ENCODE measurements at places on chromosomes 2 and 18.

DNA sequence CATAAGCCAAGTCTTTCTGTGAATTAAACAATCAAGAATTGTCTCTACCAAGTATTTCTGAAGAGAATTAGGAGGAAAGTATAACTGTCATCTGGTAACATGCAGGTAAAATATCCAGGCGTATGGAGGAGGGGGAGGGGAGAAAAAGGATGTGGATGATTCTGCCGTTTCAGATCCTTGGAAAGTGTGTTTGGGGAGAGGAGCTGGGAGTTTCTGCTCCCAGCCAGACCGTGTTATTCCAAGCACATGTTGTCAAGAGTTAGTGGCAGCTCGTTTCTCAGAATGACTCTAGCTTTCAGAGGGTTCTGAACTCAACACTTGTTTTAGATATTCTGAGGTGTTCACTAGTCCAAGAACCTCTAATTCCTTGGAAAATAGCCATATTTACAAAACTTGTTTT is 137.6 kb downstream of the FAM124B start:
- DNase-seq = no peak

- DNase-seq = no peak
Observed at GRCh38 chr18:46152808-46153617, 48.8 kb downstream of the HAUS1 start.

- DNase-seq = no peak
Observed at GRCh38 chr2:73736378-73736777, 767 bp downstream of the TPRKB start.

GRCh38 chr18:13145636-13146190 is 72.8 kb upstream of the LDLRAD4 start:
- DNase-seq = no peak

DNA sequence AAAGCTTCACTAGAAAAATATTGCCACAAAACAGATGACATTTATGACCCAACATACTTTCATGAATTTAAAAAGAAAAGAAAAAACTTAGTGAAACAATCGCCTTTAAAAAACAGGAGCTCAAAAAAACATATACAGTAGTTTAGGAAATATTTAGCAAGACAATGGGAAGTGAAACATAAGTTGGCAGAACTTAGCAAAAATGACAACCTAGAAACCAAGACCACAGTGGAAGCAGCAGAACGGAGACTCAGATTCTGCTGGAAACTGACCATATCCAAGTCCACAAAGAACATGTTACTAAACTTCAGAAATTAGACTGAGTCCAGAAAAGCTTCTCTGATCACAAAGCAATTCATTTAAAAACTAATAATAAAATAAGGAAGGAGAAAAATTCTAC is 41.8 kb upstream of the CTAGE1 start:
- no peak for DNase-seq

GRCh38 chr2:17813010-17813741 is 3.1 kb upstream of the MSGN1 start:
- peak; percentile 56 for DNase-seq

- no peak for DNase-seq
Observed at GRCh38 chr2:38269421-38269820, 107.7 kb downstream of the ATL2 start.

DNA sequence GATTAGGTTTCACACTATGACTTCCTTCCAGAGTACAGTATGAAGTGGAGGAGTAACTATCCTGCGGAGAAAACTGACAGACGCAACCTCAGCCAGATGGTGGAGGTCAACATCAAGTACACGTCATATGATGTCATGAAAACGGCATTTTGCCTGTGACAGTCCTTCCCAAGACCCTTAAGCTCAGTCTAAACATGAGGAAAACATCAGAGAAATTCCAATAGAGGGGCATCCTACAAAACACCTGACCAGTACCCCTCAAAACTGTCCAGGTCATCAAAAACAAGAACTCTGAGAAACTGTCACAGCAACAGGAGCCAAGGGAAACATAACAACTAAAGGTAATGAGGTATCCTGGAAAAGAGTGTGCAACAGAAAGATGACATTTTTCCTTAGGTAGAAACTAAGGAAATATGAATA is 1.7 kb downstream of the RNU4ATAC start:
- DNase-seq = peak; percentile 69

GRCh38 chr18:10127729-10128128 is 213.9 kb downstream of the VAPA start:
- no peak for DNase-seq

DNA sequence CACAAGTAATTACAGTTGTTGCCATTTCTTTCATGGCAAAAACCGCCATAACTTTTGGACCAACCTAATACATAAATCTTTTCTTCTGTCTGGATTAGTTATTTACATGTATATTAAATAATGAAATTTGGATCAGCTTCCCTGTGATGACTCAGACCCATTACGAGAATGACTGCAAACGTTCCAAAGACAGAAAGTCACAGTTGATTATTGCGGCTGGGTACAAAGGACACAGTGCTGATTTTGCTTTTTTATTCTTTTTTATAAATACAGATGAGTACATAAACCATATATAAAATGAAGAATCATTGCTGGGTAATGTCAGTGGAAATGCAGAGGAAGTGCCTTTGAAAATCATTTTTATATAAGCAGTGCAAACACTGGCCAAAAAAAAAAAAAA is 126.2 kb downstream of the TWIST2 start:
- DNase-seq = peak; percentile 25

DNA sequence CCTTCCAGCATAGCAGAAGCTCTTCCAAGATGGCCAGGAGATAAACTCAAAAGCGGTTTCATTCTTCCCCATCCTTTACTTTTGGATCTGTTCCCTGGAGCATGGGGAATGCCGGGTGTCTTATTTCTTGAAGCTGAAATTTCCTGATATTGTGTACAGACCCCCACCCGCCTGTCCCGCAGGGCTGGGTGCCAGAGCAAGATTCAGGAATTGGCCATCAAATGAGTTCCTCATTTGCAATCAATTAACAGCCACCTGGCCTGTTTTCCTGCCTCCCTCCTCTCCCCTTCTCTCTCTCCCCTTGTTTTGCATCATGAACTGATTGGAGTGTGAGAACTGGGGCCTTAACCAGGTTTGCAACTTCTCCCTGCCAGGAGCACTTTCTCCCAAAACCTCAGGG is 202.1 kb downstream of the SH3RF3 start:
- DNase-seq = no peak

GRCh38 chr18:76697441-76697901 is 124.9 kb upstream of the ZNF236 start:
- no peak for DNase-seq

GRCh38 chr2:120993661-120994060 is 258.0 kb downstream of the GLI2 start:
- DNase-seq = no peak

GRCh38 chr2:3581367-3582262 is 6.6 kb downstream of the RPS7 start:
- no peak for DNase-seq

DNA sequence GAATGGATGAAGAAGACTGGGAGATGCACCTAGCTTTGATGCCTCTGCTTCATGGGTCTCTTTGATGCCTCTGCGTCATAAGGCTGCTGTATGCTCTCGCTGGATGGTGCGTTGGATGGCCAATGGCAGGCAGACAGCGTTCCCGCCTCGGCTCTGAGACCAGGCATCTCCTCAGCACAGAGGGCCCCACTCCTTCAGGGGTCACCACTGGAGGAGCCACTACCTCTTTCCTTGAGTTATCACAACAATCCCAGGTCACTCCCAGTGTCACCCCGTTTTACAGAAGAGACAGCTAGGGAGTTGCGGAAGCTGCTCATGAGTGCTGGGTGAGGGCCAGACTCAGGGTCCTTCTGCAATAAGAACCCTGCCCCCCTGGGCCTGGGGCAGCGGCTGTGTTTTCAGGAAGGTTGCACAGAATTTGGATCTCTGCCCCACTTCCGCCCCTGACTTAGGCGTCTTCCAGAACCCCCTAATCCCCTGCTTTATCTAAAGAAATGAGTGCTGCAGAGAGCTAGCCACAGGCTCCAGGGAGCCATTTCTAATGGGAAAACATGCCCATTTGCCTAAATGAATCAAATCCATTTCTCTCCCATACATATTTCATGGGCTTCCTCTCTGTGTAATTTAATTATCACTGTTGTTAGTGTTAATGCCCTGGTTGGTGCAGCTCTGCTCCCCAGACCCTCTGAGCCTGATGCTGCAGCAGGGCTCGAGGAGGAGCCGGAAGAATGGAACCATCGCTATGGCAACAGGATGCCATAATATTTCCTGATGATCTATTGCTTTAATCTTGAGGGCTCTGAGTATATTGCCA is 131.8 kb upstream of the HS6ST1 start:
- no peak for DNase-seq

- DNase-seq = no peak
Observed at GRCh38 chr2:2872713-2873449, 504.7 kb downstream of the EIPR1 start.

DNA sequence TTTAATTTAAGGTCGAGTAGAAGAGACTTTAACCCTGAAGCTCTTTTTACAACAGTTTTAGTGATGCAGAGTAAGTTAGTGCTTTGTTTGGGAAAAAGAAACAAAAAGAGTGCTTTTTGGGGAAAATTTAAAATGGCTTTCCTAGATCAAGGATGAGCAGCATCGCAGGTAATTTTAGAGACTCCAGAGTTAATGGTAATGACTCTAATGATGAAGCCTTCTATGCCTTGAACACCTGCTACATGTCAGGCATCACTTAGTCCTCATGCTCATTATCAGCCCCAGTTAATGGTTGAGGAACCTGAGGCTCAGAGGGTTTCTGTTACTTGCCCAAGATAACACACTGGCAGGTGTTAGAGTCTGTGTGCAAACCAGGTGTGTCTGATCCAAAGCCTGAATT is 167.8 kb downstream of the ACOXL start:
- DNase-seq = no peak

DNA sequence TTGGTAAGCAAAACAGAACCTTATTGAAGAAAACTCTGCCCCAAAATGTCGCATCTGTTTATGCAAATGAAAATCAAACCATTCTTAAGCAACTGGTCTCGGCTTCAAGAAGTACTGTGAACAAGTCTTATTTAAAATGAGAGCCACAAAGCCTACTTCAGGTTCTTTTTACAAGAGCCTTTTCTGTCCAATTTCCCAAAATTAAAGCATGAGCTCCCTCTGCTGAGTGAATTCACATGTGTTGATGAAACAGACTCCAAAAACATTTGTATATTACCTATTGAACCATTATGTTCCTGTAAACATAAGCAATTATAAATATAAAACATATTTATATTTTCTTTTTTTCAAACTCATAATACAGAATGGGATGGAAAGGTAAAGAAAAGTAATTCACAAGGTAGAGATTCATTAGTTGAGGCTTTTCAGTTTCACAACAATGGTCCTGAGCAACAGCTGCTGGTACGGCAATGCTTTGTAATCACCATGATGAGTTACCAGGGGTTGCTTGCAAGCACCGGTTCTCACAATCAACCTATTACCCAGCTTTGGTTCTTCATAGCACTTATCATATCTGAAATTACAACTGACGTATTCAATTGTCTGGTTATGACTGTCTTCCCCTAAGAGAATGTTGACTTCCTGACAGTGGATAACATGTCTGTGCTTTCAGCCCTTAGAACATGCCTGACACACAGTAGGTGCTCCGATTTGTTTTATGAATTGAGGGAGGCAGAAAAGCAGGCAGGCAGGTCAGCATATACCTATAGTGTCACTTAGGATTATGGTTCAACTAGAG is 108.4 kb upstream of the BZW1 start:
- peak; percentile 67 for DNase-seq

- DNase-seq = peak; percentile 97
Observed at GRCh38 chr2:46073540-46074046, 223.6 kb upstream of the EPAS1 start.

DNA sequence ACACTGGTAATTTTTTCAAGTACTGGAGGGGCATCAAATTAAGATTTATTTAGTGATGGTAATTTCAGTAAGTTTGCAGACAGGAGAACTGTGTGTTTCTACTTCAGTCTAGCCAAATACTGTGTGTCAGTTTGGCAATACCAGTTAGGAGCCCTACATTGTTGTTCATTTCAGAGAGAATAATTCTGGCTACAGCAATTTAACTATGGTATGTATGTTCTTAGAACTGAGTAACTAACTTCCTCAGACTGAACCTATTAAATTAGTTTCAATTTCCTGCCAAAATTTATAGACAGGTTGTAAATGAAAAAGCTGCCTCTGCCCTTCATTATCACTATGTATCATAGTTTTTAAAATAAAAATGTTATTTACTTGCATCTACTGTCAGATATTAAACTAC is 332.4 kb downstream of the PARD3B start:
- no peak for DNase-seq

GRCh38 chr18:48186861-48187260 is 222.3 kb downstream of the ZBTB7C start:
- DNase-seq = no peak

- no peak for DNase-seq
Observed at GRCh38 chr2:15633043-15633970, 41.6 kb downstream of the DDX1 start.

- DNase-seq = no peak
Observed at GRCh38 chr2:50786345-50786744, 245.6 kb downstream of the NRXN1 start.

All from brain microvascular endothelial cell (primary cell).